Activated CD4-positive, alpha-beta T cell treated with anti-CD3 and anti-CD28 coated beads, Interleukin-2, amount 10 ng/mL, durations not matched to agents 7 days and 5 days (primary cell): ENCODE measurements at places on chromosomes 13 and 19. TPM values are rescaled to one million over a fixed set of nuclear protein-coding genes. Genes with fewer than 3 reads are reported as not detected.

GRCh38 chr19:42250183-42250665 is 4.7 kb downstream of the ERF start:
- no peaks in the 10 kb centered on the region for H3K36me3 ChIP-seq
- H3K27me3 ChIP-seq, result no peaks in the 10 kb centered on the region
- H3K4me3 ChIP-seq, result no peak overlapping the region

GRCh38 chr19:39106194-39106593 is 19.4 kb upstream of the PAK4 start:
- no peak for DNase-seq
- no peaks in the 10 kb centered on the region for H3K27me3 ChIP-seq
- H3K36me3 ChIP-seq, result no peaks in the 10 kb centered on the region
- H3K27ac ChIP-seq, result no peak overlapping the region

Gene RHPN2
- total RNA-seq, result 1.4 TPM

Gene EBI3
- 0.27 TPM for total RNA-seq
